Pulmonary artery endothelial cell (primary cell): ENCODE measurements at places on chromosomes 3 and 15. TPM values are rescaled to one million over a fixed set of nuclear protein-coding genes. Genes with fewer than 3 reads are reported as not detected.

- peak; percentile 84 for DNase-seq
Measured at GRCh38 chr3:15300323-15301078, 31.9 kb downstream of the SH3BP5 start.

DNA sequence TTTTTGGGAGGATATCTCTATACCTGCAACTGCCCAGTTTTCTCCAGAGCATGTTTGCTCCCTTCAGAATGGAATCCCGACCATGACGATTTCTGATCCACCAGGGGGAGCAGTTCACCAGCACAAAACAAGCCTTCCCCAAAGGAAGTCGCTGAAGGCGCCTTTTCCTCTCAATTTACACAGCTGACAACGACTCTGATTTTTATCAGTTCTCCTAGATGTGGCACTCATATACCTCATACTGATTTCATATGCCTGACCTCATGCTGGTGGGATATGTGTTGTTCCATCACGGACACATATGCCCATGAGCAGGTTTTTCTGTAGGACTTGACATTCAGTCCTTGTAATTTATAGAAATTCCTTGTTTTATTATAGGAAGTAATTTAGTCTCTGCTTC lies 1028.2 kb downstream of the MCTP2 start:
- peak; percentile 82 for DNase-seq

- no peak for DNase-seq
Measured at GRCh38 chr3:141469720-141470119, 17.1 kb upstream of the RASA2 start.

- DNase-seq: no peak
Measured at GRCh38 chr3:195213639-195214315, 57.2 kb downstream of the XXYLT1 start.

GRCh38 chr15:85579957-85580694 lies 199.7 kb downstream of the AKAP13 start:
- no peak for DNase-seq

DNA sequence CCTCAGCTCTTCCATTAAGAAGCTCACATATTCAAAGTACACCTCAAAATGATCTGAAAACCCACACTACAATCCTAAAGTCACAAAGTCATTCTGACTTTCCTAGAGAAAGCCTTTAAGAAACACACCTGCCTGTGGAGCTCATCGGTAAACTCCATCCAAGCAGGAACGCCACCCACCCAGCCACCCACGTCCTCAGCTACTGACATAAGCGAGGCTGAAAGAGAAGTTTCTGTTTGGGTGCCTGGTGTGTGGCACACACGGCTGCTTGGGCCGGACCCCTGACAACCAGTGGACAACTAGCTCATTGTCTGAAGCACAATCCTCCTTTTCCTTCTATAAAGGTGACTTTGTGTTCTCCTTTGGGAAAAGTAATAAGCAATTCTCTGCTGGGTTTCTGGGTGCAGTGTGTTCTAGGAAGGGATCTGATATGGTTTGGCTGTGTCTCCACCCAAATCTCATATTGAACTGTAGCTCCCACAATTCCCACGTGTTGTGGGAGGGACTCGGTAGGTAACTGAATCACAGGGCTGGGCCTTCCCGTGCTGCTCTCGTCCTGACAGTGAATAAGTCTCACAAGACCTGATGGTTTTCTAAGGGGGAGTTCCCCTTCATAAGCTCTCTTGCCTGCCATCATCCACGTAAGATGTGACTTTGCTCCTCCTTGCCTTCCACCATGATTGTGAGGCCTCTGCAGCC lies 26.1 kb downstream of the FAM174B start:
- DNase-seq: no peak

DNA sequence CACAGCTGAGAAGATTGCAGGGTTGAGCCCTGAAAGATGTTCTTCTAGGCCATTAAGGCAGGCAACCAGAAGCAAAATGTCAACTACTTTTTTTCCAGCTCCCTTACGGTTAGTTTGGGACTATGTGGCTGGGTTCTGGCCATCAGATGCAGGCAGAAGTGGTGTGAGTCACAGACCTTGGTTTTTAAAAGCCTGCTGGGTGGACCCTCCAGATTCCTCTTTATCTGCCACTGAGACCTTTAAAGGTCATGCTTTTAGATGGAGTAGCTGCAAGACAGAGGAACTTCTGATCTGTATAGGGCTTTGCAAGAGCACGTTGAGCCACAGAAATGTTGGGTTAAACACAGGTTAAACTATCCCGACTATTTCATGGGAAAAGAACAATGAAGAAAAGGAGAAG lies 102.9 kb downstream of the CHST2 start:
- DNase-seq: no peak

DNA sequence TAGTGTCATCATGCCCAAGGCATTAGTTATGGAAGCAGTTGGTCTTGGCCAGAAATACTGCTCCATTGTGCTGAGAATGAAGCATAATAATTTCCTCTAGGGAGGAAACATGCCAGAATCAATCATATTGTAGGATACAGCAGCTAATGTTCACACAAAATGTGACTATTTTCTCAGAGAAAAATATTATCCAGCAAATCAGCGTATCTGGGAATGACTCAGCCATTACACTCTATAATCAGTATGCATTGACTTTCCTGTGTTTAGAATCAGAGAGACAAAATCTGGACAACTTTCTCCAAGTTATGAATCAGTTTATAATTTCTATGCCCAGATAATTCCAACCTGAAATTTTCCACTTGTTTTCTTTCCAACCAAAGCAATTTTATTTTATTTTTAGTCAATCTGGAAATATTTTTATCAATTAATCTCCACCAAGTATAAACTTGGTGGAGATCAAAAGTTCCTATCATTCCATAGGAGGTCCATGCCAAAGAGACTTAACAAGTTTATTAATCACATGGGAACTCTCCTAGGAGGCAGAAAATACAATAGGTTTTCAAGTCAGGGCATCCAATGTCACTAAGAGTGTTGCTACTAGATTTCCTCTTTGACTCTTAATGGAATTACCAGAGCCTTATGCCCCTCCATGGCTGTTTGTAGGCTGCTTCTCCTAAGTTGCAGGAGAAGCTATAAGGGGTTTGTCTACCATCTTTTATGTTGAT lies 36.4 kb downstream of the SUCNR1 start:
- peak; percentile 64 for DNase-seq

- no peak for DNase-seq
Measured at GRCh38 chr3:16700651-16701050, 95.4 kb upstream of the DAZL start.

GRCh38 chr3:48991851-48992545 lies 2.0 kb downstream of the P4HTM start:
- DNase-seq: no peak

GRCh38 chr3:62833538-62833937 lies 41.7 kb downstream of the CADPS start:
- no peak for DNase-seq

GRCh38 chr3:100427699-100428098 lies 26.4 kb downstream of the LNP1 start:
- DNase-seq: peak; percentile 50

DNA sequence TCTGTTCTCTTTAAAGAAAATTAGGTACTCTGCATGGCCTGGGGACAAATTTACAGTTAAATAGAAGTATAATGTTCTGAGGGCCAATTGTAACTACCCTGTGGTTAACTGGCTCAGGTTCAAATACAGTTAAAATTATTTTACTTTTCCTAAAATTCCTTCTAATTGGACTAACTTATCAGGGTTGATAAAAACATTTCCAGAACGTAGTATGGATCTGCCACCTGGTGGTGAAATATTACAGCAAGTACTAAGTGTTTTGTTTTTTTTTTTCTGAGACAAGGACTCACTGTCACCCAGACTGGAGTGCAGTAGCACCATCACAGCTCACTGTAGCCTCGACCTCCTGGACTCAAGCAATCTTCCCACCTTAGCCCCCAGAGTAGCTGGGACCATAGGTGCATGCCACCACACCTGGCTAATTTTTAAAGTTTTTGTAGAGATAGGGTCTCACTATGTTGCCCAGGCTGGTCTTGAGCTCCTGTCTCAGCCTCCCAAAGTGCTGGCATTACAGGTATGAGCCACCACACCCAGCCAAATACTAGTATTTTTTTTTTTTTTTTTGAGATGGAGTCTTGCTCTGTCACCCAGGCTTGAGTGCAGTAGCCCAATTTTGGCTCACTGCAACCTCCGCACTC lies 29.2 kb downstream of the NEO1 start:
- DNase-seq: peak; percentile 4

DNA sequence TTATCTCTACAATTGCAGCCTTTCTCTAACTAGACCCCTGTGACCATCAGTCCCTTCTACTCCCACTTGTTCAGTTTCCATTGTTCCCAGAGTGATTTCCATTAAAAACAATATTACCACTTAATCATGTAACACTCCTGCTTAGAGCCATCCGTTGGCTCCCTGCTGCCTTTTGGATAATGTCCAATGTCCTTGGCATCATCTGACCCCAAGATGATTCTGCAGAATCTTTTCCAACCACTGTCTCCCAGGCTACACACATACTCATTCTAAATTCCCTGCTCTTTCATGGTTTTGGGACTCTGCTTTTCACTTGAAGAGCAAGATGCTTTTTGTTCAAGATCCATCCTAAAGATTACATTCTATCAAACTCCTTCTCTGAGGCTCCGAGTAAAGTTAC lies 7.1 kb downstream of the KCNH8 start:
- DNase-seq: no peak

- no peak for DNase-seq
Measured at GRCh38 chr3:59970376-59970775, 920.6 kb upstream of the CFAP20DC start.

DNA sequence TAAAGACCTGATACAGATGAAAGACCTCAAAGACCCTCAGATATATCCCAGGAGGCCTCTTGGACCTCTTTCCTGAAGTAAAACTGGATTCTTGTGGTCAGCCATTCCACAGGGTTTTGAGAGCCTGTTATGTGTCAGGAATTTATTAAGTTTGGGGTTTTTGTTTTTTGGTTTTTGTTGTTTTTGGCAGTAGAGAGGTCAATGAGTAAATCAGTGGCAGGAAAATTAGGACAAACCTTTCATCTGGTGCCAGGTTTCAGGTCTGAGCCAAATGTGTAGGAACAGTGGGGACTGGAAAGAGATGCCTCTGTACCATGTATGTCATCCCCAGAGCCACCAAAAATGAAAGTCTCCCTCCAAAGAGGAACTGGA lies 520.4 kb upstream of the MDFIC2 start:
- no peak for DNase-seq

GRCh38 chr15:66356077-66356358 lies 467 bp downstream of the TIPIN start:
- DNase-seq: no peak

DNA sequence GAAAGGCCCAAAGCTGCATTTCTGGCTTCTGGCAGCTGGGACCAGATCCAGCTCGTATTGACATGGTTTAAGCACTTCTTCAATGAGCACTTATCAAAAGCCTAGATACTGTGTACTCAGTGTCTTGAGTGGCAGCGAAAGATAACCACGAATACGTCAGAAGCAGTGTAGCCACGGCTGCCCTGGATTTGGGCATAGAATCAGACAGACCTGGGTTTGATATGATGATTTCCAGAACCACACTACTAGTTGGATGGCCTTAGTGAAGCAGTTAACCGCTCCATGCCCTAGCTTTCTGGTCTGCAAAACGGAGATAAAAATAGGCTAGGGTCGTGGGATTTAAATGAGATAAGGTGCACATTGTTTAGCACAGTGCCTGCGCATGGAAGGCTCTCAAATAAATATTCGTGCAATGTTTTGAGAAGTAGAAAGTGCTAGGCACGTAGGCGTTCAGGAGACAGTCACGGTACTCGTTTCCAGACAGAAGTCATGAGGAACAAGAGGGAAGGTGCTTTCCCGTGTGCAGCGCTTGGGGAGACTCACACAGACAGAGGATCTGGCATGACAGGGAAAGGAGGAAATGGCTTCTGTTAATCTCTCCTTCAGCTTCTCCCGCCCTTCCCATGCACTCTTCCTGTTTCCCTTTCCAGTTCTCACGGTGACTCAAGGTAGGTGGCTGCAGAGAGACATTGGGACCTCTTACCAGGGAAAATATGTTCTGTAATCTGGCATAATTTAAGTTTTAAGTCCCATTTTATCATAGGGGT lies 70.3 kb downstream of the CCNL1 start:
- DNase-seq: peak; percentile 32

NUDT16 gene
- 24.5 and 24.6 TPM in 2 replicates for total RNA-seq

PIK3R4 gene
- total RNA-seq: 35.4 and 37.7 TPM in 2 replicates

DNASE1L3 gene
- 0.07 and 0.20 TPM in 2 replicates for total RNA-seq

MPI gene
- 57.3 and 64.3 TPM in 2 replicates for total RNA-seq

TM2D3 gene
- total RNA-seq: 33.5 and 41.8 TPM in 2 replicates

RTP1 gene
- total RNA-seq: not detected in 2 replicates

ZNF710 gene
- total RNA-seq: 14.5 and 16.0 TPM in 2 replicates

CEP152 gene
- total RNA-seq: 6.7 and 19.5 TPM in 2 replicates

FSD2 gene
- total RNA-seq: not detected in 2 replicates

CD200R1 gene
- total RNA-seq: not detected in 2 replicates

SPTBN5 gene
- 3.6 and 12.0 TPM in 2 replicates for total RNA-seq

CYP8B1 gene
- total RNA-seq: not detected in 2 replicates

TGM4 gene
- total RNA-seq: 0.14 and 0.26 TPM in 2 replicates

SLCO2A1 gene
- total RNA-seq: 0.28 and 0.79 TPM in 2 replicates
